Dermis microvascular lymphatic vessel endothelial cell (primary cell): ENCODE measurements at places on chromosomes 1 and 21. TPM values are rescaled to one million over a fixed set of nuclear protein-coding genes. Genes with fewer than 3 reads are reported as not detected.

Gene KRTAP19-3
- total RNA-seq, result not detected in 2 replicates

Gene CHODL
- total RNA-seq, result 0.13 TPM in 2 replicates

Gene ODR4
- 10.5 and 13.5 TPM in 2 replicates for total RNA-seq

Gene UTS2
- total RNA-seq, result not detected in 2 replicates

Gene FCRL1
- not detected in 2 replicates for total RNA-seq

Gene NBPF8
- total RNA-seq, result 5.5 and 9.2 TPM in 2 replicates

Gene RIPPLY3
- total RNA-seq, result under 0.01 TPM in 1 of 2 replicates, not detected in the other

Gene COQ8A
- 20.7 and 26.7 TPM in 2 replicates for total RNA-seq

Gene KCNA10
- total RNA-seq, result not detected in 2 replicates

Gene C1orf53
- total RNA-seq, result 1.8 and 3.5 TPM in 2 replicates

DNA sequence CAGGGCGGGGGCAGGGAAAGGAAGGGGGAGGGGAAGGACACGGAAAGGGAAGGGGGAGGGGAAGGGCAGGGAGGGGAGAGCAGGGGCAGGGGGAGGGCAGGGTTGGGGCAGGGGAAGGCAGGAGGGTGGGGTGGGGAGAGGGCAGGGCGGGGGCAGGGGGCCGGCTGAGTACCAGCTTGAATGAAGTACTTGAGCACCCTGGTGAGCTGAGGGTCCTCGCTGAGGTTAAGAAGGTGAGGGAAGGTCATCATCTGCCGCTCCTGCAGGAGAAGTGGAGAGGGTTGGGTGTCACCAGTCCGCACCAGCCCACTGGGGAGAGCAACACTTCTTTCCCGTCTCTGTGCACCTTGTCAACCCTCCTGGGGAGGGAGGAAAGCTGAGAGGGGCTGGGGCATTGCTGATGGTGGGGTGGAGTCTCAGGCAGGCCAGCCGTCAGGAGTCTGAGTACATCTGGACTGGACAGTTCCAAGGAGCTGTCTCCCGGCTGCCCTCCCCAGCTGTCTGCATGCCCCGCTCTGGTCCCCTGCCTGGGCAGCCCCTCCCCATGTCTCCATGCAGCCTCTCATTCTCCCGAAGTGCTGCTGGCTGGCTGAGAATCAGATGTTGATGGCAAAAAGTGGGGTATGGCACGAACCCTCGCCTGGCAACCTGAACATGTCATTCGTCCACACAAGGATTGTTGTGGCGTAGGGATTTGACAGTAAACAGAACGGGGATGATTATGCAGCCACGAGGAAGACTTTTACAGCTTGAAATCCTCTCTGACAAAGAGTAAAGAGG, 70.0 kb downstream of the SCCPDH start:
- DNase-seq, result no peak

- DNase-seq, result no peak
Observed at GRCh38 chr21:44696572-44696971, 400 bp upstream of the KRTAP10-12 start.

GRCh38 chr21:34536820-34537219, 24.8 kb upstream of the KCNE1 start:
- no peak for DNase-seq

GRCh38 chr1:226664413-226665101, 74.5 kb downstream of the ITPKB start:
- DNase-seq, result peak; percentile 73

DNA sequence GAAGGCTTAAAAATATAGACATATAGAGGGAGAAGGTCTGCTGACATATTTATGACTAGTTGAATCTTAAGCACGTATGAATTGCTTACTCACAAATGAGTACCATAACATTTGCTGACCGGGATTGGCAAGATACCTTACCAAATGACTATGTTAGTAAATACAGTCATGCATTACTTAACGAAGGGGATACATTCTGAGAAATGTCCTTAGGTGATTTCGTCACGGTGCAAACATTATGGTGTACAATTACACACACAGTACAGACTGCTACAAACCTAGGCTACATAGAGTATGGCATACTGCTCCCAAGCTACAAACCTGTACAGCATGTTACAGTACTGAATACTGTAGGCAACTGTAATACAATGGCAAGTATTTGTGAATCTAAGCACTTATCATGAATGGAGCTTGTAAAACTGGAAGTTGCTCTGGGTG, 19.4 kb upstream of the UBE2U start:
- no peak for DNase-seq

GRCh38 chr21:40680311-40680710, 166.6 kb downstream of the DSCAM start:
- no peak for DNase-seq

- peak; percentile 9 for DNase-seq
Observed at GRCh38 chr21:25837533-25838265, 102.9 kb downstream of the GABPA start.

DNA sequence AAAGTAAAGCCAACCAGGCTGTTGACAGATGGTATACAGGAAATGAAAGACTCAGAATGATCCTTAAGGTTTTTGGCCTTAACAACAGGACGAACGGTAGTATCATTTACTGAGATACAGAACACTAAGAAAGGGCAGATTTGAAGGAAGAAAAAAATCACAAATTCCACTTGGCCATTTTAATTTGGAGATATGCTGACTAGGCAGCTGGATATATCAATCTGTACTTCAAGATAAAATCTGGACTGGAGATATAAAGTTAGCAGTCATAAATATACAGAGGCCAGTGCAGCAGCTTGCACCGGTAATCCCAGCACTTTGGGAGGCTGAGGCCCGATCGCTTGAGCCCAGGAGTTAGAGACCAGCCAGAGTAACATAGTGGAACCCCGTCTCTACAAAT, 1.3 kb downstream of the NVL start:
- DNase-seq, result no peak

DNA sequence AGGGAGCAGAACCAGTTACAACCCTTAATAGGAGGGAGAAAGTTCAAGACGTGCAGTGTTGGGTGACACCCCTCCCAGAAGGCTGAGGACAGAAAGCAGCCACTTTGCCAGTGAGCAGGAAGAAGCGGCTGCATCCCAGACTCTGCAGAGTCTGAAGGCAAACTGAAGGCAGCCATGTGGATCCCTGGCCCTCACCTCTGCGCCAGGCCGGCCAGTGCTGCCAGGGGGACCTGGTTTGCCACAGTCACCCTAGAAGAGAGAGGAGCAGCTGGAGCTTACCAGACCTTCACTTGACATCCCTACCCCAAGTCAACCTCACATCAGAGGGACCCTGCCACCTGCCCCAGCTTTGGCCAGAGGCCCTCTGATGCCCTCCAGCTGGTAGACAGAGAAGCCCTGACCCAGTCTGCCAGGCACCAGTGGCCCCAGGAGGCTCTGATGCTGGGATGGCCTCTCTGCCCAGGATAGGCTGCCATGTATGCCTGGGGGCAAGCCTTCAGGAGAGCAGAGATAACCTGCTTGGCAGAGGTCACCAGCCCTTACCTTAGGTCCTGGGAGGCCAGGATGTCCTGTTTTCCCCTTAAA, 16.3 kb upstream of the PEF1 start:
- DNase-seq, result no peak

GRCh38 chr21:29873908-29874307, 65.9 kb downstream of the GRIK1 start:
- DNase-seq, result no peak

GRCh38 chr1:238318294-238319110, 427.8 kb upstream of the ZP4 start:
- DNase-seq, result no peak

DNA sequence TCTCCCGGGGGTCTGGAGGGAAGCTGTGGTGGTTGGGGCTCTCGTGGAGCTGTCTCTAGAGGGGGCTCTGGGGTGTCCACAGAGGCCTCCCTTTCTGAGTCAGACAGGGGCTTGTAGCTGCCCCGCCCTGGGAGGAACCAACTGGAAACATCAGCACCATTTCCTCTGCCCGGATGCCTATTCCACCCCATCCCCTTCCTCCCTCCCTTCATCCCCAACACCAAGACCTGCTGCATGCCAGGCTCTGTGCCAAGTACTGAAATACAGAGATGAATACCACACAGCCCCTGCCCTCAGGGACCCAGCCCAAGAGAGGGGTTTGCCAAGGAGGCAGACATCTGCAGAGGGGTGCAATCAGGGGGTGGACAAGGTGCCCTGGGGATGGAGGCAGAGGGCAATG, 125.6 kb upstream of the ADAR start:
- peak; percentile 43 for DNase-seq

DNA sequence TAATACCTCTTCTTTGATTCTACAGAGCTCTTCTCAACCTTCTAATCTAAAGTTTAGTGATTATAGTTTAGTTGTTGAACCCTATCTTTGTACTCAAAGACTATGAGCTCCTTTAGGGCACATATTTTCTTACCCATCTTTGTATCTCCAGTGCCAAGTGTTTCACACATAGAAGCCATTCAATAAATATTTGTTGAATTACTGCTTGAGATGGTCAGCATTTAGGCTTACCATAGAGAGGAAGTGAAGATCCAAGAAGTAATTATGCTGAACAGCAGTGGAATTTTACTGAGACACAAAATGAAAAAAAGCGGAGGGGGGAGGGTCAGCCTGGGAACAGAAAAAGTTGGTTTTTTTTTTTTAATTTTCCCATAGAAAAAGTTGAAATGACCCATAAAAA, 21.9 kb downstream of the PIK3R3 start:
- no peak for DNase-seq

GRCh38 chr1:164588516-164589341, 29.7 kb downstream of the PBX1 start:
- no peak for DNase-seq

DNA sequence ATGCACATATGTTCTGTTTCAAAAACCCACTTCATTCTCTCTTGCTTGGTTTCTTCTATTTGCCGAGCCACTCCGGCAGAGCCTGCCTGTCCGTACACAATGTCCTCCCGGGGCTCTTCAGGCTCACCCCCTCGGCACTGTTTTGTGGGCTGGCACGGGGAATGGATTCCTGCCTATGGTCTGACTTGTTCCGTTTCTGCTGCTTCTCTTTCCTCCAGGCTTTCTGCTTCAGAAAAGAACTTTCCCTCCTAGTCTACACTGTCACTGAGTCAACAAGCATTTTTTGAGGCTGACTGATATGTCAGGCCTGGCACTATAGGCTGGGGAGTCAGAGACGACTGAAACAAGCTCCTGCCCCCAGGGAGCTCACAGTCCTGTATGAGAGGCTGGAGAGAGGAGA, 28.4 kb upstream of the SARS1 start:
- no peak for DNase-seq

DNA sequence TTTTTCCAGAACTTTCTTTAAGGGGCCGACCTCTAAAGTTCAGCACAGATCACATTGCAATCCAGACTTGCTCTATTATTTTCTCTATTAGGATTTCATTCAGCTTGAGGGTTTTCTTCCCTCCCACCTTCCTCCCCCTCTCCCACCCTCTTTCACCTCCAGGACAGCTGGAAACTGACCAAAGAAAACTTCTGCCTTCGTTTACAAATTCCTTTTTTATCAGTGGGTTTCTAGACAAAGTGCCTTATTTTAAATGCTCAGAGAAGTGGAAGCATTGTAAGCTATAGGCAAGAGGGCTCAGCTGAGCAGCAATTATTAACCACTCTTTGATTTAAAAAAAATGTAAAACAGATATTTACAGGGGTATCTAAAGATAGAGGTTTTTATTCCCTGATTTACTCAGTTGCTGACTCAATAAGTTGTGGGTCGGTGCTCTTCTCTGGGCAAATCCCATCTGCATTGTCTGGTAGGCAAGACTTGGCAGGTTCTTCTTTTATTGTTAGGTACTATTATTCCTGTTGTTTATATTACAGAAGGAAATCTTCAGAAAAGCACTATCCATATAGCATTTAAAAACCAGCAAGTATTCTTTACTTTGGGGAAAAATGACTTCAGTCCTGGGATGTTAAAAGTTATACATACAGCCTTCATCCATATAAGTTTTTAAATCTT, 277.0 kb upstream of the C1orf105 start:
- DNase-seq, result no peak

GRCh38 chr1:9890224-9890731, 19.8 kb downstream of the CTNNBIP1 start:
- DNase-seq, result peak; percentile 69

GRCh38 chr1:108033550-108033951, 68.6 kb upstream of the VAV3 start:
- no peak for DNase-seq

GRCh38 chr1:231020816-231021215, 19.2 kb downstream of the FAM89A start:
- DNase-seq, result no peak

DNA sequence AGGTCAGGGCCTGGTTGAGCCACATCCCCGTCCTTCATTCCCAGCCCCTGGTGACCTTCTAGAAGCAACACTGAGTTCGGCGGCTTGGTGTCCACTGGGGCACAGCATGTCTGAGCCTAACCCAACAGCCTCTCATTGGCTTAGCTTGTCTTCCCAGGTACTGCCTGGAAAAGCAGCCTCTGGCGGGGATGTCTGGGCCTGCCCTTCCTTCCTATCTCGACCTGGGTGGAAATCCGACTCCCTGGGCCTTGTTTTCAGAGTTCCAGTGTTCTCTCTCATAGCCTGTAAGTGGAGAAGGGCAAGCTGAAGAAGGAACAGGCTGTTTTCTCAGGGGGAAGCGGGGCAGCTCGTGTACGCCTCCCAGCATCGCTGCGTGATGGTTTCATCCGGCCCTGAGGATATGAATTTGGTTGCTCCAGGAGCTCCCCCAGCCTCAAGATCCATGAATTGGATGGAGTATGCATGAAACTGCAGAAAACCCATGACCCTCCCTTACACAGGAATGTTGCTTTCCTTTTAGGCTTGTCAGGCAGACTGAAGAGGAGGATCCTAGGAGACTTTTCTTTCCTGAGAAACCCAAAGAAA, 116.5 kb upstream of the IRF2BP2 start:
- peak; percentile 66 for DNase-seq

- DNase-seq, result no peak
Observed at GRCh38 chr1:20358761-20359263, 68.1 kb downstream of the VWA5B1 start.

GRCh38 chr1:203196371-203196770, 9.9 kb upstream of the CHI3L1 start:
- DNase-seq, result no peak

DNA sequence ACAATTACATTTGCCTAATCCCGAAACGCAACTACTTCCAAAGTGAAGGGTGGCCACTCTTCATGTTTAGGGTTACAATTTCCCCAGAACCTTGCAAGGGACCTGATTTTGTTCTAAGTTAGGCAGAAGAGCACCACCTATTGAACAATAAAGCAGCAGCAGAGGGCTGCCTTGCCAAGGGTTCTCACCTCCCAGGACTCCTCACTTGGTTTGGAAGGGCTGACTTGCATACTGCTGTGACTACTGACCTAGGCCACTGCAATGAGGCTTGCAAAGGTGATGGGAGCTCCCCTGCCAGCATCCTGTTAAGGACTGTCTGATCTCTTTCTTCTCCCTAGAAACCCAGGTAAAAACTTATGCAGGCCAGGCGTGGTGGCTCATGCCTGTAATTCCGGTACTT, 14.2 kb downstream of the MTOR start:
- DNase-seq, result no peak

GRCh38 chr21:33480481-33481103, 818 bp upstream of the TMEM50B start:
- no peak for DNase-seq

- no peak for DNase-seq
Observed at GRCh38 chr1:181765451-181766026, 282.2 kb downstream of the CACNA1E start.

GRCh38 chr1:192284927-192285326, 31.9 kb upstream of the RGS21 start:
- DNase-seq, result no peak
